Bladder microvascular endothelial cell (primary cell): ENCODE measurements at places on chromosomes 1 and 21. TPM values are rescaled to one million over a fixed set of nuclear protein-coding genes. Genes with fewer than 3 reads are reported as not detected.

CYP4Z1 gene
- 0.19 TPM in 1 of 2 replicates, not detected in the other for total RNA-seq

LCE1C gene
- not detected in 2 replicates for total RNA-seq

ST6GALNAC5 gene
- total RNA-seq, result not detected in 2 replicates

PTPN7 gene
- total RNA-seq, result 0.13 and 0.49 TPM in 2 replicates

DIO1 gene
- not detected in 2 replicates for total RNA-seq

CD52 gene
- total RNA-seq, result not detected in 2 replicates

SH2D2A gene
- not detected in 2 replicates for total RNA-seq
